ENCODE measurements at places on chromosomes 2 and 18.

GRCh38 chr2:239204136-239204875 is 196.5 kb downstream of the HDAC4 start:
- no peak for DNase-seq

- DNase-seq: no peak
Measured at GRCh38 chr2:227363756-227364155, 15.3 kb downstream of the TM4SF20 start.

DNA sequence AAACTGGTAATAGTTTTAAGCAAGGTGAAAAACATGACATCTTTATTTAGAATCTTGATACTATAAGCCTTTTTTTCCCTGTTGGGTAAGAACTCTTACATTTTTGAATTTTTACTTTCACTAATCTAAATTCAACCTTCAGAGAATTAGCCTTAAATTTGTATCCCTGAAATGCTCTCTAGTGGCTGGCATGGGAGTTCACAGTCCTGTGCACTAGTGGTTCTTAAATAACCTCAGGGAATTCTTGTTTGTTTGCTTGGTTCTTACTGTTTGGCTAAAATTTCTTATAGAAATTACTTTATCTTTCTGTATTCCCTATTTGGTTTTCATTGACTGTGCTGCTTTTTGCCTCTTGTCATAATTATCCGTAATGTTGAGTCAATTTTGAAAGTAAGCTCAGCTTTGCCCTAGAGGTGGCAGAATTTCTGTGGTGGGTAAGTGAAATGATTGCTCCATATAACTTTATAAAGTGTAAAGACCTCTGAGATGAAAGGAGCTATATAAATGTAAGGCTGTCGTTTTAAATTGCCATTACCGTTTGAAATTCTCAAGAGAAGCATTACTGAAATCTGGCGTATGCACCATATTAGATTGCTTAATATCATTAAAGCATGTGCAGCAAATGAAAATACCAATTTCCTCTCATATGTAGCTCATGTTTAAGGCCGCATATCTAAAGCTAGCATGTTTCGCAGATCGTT is 391.3 kb upstream of the FIGN start:
- DNase-seq: no peak

DNA sequence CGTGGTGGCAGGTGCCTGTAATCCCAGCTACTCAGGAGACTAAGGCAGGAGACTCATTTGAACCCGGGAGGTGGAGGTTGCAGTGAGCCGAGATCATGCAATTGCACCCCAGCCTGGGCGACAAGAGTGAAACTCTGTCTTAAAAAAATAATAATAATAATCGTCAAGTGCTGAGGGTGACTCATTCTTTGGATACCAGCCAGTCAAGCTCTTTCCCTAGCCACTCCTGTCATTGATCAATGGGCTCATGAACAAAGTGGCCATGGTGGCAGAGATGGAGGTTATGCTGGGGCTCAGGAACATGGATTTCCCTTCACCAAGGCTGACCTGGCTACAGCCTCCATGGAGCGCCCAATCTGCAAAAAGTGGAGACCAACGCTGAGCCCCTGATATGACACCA is 94.5 kb upstream of the HAAO start:
- no peak for DNase-seq

Measured in pancreas (tissue), 10 donors.